Heart left ventricle (tissue), 16 donors: ENCODE measurements at places on chromosomes 1 and 21. TPM values are rescaled to one million over a fixed set of nuclear protein-coding genes. Genes with fewer than 3 reads are reported as not detected.

CHIA gene
- total RNA-seq: not detected

DNA sequence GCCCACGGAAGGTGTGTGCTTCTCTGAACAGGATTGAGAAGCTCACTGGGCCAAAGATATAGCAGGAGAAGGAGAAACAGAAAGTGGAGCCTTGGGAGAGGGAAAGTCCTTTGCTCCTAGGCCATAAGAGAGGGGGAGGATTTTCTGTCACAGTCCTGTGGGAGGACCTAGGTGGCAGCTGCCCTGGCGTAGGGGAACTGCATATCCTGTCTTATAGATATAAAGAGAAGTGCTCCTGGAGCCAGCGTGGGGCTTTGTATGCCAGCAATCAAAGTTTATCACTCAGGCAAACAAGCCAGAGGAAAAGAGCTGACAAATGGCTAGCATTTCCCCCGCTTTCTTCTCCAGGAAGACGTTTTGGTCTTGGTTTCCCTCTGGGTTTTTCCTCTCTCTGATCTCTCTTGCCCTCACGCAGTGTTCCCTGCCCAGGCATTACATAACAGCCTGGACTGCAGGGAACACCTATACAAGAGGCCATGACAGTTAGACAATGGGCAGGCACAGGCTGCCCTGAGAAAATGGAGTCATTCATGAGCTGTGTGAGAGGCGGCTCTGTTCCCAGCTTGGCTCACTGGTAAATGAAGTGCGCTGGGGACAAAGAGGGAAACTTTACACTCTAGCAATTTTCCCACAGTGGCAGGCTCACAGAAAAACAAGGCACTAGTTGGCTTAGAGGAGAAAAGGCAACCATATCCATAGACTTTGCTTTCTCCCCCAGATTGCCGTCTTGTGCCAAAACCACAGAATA, 52.5 kb upstream of the ZNF648 start:
- DNase-seq: no peak

RIIAD1 gene
- 11.3 TPM for total RNA-seq

GRCh38 chr1:97277891-97278654, 556.5 kb downstream of the PTBP2 start:
- no peak for DNase-seq

CD2 gene
- 3.6 TPM for total RNA-seq

CCDC27 gene
- total RNA-seq: not detected

NBPF20 gene
- total RNA-seq: 0.83 TPM

- no peak for DNase-seq
Measured at GRCh38 chr1:26391450-26391849, 18.9 kb upstream of the ZNF683 start.

DNA sequence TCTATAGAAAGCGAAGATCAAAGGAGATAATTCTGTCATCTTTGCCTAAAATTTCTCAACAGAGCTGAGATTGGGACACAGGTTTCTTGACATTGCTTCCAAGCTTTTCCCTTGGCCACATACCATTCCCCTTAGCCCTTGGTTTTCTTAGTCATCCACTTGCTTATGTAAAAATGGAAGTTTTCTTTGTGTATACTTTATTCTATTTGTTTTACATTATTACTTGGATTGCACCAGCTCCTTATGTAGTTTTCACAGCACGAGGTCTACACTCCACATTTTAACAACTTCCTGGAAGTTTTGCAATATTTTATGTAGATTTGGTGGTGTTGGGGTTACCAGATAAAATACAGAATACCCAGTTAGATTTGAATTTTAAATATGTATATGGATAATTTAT, 129.8 kb downstream of the PLA2G4A start:
- no peak for DNase-seq

KCNQ4 gene
- 1.3 TPM for total RNA-seq

- no peak for DNase-seq
Measured at GRCh38 chr1:207789792-207790787, 38.2 kb downstream of the CD46 start.

NMNAT2 gene
- total RNA-seq: 0.93 TPM

TGFB2 gene
- 2.5 TPM for total RNA-seq

DNA sequence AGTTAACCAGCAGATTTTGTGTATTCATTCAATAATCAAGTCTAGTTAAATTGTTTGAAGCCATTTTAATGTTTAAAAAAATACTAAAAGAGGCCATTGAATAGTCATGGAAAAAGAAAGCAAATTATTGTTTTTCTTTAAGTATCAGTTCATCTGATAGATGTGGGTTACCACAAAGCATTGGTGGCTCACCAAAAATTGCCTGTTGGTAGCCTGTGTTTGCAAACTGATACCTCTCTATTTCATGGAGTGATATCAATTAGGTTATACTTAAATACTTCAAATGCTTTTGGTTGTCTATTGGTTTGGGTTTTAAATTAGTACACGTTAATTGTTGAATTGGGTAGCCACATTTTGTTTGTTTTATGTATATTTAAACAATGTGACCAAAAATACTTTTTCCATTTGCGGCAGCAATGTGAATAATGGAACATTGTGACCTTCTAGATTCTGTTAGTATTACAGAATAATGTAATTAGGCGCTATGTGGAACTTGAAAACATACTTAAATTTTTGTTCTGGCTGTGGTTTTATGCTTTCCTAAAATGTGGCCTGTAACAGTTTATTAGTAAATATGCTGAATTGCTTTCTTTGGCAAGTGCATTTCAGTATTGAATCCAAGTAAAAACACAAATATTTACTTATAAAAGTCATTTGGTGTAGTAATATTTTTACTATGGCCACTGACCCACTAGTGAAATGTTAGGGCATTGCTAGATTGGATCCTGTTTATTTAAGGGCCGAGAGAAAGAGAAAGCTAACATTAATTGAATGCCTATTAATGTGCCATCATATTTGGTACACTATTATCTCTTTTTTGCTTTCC, 37.1 kb upstream of the NBL1 start:
- no peak for DNase-seq

DNA sequence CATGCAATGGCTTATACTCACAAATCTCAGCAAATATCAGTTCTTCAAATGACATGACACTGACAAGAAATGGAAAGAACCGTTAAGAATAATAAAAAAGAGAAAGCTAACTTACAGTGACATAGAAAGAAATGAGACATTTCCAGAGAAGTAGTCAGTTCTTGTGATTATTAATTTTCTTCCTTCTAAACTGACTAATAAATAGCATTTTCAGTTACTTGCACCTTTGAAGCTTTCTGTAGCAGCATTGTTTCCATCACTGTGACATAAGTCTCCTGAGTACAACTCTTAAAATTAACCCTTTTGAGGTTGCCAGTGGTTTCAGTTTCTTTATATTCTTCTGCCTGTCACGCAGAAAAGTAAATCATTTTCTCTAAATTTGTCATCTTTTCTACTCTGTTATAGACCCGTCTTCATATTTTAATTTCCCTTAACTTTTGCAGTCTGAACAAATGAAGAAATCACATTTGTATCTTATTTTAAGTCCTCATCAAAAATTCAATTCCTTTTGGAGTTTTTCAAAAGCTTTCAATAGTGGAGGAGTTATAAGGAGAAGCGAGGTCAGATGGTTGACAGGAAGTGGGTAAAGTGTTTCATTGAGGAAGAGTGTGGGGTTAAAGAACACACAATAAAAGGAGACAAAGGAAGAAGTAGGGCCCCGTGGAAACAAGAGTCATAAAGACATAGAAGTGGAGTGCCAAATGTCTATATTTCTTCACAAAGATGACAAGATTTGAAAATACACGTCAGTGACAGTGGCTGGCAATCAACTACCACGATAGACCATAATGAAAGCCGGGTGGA, 57.9 kb upstream of the S1PR1 start:
- DNase-seq: no peak

IFI44L gene
- 38.4 TPM for total RNA-seq
